CD4-positive, alpha-beta T cell treated with Interleukin-17A for 4 hours (primary cell): ENCODE measurements at places on chromosomes 1 and 21.

- DNase-seq = no peak
Observed at GRCh38 chr1:178651742-178652141, 73.3 kb upstream of the RALGPS2 start.

- no peak for DNase-seq
Observed at GRCh38 chr1:177849130-177849529, 120.7 kb downstream of the SEC16B start.

DNA sequence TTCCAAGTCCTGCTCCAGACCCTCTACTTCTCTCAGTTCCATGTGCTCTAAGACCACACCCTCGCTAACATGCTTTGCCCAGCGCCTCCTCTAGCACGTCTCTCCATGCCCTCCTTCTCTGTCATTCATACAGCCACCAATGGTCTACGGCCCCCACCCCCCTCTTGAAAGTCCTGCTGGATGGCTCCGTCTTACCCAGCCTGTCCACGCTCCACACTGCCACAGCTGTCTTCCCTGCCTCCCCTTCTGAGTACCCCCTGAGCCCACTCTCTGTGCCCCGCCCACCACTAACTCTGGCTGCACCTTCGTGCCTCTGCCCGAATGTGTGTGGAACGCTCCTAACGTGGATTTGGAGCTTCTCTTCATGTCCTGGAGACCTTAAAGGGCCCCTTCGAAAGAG, 244.6 kb downstream of the TRABD2B start:
- DNase-seq = no peak

DNA sequence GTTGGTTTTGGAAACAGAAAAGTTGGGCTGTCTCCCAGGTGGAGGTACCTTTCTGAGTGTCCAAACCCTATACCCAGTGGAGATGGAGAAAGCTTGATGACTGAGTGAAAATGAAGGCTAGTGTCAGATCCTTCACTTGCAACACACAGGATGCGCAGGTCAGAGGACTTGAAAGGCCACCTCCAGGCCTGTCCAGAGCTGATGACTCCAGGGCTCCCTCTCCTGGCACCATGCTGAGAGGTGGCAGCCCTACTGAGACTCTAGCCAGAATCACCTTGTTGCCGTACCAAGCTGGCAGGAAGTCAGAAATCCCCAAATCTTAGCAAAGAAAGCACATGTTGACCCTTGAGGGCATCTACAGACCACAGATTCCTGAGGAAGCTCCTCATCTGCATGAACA, 16.4 kb downstream of the KNCN start:
- peak; percentile 15 for DNase-seq

GRCh38 chr1:112981426-112981825, 25.4 kb upstream of the SLC16A1 start:
- DNase-seq = no peak
